CD4-positive, alpha-beta T cell treated with Interleukin-6 at 100 ng/mL for 8 hours (primary cell): ENCODE measurements at places on chromosomes 4 and X.

GRCh38 chrX:10077425-10078188 lies 79.2 kb upstream of the CLCN4 start:
- peak; percentile 16 for DNase-seq

- no peak for DNase-seq
Observed at GRCh38 chr4:40193578-40193977, 3.3 kb upstream of the RHOH start.

DNA sequence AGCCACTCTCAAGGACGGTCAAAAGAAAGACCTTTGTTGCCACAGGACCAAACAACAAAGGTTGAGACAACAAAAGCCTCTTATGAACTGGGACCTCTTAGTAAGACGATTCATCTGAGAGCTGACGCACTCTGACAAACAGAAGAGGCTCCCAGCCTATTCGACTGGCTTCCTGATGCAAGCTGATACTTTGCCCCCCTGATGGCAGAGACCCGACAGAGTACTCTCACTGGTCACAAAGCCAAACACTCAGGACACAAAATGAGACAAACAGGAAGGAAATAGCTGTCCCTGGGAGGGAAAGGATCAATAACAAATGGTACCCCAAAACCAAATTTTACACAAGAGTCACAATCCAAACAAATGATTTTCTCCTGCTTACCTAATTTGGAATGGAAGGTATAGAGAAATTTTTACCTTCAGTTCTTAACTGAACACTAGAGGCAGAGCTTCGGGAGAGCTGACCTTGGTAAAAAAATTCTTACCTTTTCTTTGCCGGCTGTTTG lies 75.2 kb upstream of the PLAC8 start:
- DNase-seq = no peak

DNA sequence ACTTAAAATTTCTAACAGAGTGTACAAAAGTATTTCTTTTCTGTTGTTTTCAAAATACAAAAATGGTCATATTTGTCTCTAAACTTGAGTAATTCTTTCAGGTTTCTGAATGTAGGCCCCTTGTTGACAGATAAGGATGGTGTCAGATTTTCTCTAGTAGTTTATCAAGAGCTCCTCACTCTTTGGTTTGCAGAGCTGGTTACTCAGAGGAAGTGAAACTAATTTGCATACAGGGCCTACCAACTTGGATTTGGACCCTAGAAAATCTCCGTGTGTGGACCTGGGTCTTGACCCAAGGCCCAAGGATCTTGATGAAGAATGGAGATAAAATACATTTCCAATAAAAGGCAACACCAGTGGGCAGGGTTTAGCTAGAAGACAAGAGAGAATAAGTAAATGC lies 433 bp upstream of the ADH6 start:
- DNase-seq = no peak

GRCh38 chrX:147859666-147860065 lies 52.1 kb upstream of the FMR1 start:
- DNase-seq = no peak

DNA sequence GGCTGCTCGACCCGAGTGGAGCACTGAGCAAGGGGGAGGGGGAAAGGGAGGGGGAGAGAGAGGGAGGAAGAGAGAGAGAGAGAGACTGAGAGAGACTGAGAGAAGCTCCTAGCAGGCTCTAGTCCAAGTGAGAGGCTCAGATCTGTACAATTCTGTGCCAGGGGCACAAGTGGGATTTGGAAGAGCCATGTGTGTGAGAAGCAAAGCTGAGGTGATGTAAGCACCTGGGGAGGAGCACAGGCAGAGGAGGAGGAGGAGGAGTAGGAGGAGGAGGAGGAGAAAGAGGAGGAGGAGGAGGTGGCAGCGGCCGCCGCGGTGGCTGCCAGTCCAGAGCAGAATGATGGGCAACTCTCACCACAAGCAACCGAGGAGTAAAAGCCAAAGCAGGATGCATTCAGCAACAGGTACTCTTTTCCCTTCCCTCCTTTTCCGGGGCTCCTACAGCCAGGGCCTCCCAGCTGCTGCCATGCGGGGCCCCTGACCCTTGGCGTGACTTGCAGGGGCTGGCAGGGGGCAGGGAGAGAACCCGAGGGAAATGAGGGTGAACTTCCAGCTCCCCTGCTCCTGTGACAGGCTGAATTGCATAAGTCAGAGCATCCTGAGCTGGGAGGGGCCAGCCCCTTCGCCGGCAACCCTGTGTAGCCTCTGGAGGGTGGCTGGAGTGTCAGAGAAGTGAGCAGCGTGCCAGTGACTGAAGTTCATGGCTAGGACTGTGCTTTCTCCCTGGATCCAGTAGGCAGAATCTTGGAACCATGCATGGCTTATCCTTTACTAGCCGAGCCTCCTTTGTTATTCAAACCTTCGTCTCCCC lies 62.2 kb downstream of the RTL5 start:
- DNase-seq = no peak

- no peak for DNase-seq
Observed at GRCh38 chr4:151781026-151781425, 20.2 kb upstream of the GATB start.

DNA sequence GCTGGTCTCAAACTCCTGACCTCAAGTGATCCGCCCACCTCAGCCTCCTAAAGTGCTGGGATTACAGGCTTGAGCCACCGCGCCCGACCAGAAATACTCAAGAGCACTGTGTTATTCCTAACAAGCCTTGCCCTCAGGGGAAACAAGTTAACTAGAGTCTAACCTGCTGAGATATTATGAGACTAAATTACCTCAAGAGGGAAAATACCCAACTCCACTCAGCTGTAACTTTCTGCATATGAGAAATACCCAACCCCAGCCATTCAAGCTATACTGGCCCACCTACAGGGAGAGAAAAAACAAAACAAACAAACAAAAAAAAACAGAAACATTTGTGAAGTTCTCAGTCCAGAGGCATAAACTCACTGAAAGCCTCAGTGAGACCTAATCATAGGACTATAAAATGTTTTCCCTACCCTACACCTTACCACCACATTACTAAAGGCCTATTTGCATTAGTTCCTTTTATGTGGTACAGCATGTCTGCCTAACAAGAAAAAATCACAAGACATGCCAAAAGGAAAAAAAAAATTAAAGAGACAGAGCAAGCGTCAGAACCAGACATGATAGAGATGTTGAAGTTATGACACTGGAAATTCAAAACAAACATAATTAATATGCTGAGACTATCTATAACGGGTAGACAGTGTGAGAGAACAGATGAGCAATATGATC lies 876.0 kb downstream of the FSTL5 start:
- no peak for DNase-seq

DNA sequence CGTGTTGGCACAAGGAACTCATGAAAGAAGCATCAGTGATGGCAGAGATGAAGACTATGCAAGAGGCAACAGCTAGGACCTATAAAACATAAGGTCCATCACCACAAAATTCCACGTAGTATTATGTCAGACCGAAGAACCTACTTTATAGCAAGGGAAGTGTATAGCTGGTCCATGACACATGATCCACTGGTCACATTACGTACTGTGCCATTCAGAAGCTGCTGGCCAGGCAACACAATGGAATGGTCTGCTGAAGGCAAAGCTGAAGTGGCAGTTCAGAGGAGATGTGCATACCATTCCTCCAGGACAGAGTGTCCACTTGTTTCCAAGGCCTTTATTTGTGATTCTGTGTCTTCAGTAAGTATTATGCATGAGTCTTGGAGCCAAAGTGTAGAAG lies 215.5 kb upstream of the UGT8 start:
- no peak for DNase-seq

DNA sequence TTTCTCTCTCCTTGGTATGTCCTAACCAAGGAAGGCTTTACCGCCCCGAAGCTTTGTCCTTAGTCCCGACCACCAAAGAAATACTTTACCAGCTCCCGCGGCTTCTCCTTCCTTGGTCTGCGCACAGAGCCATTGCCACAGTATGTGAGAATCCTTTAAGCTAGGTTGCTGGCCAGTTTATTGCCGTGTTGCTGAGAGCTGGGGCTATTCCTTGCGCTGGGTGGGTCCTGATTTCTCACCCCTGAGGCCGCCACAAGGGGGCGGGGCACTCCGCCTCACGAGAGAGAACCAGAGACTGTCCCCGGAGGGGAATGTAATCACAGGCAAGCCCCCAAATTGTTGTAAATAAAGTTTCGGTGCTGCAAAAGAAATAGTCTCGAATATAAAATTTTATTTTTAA lies 331.0 kb upstream of the PCDH10 start:
- no peak for DNase-seq

GRCh38 chrX:3403748-3404147 lies 57.3 kb upstream of the MXRA5 start:
- no peak for DNase-seq

- DNase-seq = peak; percentile 20
Observed at GRCh38 chr4:10099499-10100325, 16.9 kb downstream of the WDR1 start.

GRCh38 chr4:153564630-153565525 lies 98.7 kb downstream of the TMEM131L start:
- DNase-seq = no peak

DNA sequence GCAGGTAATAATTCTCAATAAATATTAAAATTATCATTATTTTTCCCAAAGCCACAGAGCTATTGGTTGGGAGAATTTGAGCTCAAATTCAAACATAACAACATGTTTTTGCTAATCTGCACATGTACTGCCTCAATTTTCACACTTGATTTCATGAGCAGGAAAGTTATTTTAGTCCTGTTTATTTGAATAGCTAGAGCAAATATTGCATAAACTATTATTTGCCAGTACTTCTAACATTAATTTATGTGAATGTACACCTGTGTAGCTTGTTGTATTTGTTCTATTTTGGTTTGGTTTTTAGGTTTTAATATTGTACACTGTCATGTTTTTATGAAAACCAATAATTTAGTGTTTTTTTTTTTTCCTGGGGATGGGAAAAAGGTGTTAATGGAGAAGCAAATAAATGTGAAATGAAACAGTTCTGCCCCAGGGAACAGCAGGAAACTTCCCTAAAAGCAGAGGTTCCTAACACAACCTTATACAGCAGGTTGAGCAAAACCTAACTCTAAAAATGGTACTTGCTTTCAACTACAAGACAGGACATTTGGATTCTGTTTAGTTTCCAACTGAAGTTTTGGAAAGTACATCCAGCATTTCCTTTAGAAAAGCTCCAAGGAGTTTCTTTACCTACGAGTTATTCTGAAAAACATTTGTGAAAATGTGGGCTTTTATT lies 99.4 kb downstream of the SYNPO2 start:
- no peak for DNase-seq

DNA sequence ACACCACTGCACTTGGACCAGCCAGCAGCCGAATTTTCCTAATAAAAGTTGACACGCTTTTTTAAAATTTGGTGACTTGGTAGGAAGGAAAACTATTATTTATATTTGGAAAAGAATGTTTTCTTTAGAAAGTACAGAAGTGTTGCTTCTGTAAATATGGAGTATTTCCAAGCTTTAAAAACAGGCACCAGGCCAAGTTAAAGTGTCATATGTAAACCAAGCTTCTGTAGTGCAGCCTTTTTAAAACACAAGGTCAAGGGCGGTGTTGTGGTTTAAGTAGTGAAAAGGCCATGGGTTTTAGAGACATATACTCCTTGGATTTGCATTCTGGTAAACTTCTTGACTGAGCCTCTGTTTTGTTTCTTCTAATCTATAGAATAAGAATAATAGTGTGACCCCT lies 62.7 kb downstream of the TRIM2 start:
- no peak for DNase-seq

- no peak for DNase-seq
Observed at GRCh38 chrX:87374324-87374723, 143.3 kb upstream of the KLHL4 start.

DNA sequence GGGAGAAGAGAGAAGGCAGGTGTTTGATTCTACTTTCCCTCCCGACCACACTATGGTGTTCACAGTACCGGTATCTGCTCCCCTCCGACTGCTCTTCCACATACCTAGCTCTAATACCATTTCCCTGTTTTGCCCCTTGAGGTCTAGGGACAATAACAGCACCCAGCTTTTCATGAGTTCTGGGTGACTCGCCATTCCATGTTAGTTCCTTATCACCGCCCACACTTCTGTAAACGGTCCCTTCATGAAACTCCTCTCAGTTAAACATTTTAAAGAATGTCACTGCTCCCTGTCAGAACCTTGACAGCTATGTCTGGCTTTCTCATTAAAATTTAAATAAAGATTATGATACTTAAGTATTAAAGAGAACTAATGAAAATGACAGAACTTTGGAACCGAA lies 136.7 kb downstream of the ADAMTS3 start:
- no peak for DNase-seq

GRCh38 chrX:39950018-39950688 lies 147.6 kb downstream of the BCOR start:
- no peak for DNase-seq

- DNase-seq = no peak
Observed at GRCh38 chr4:139898293-139898692, 232.7 kb downstream of the MGST2 start.

GRCh38 chr4:179313823-179314222 lies 1871.6 kb upstream of the AGA start:
- no peak for DNase-seq

- DNase-seq = no peak
Observed at GRCh38 chrX:85244450-85245211, 840 bp downstream of the ZNF711 start.

GRCh38 chr4:10024303-10024702 lies 3.0 kb upstream of the SLC2A9 start:
- no peak for DNase-seq

DNA sequence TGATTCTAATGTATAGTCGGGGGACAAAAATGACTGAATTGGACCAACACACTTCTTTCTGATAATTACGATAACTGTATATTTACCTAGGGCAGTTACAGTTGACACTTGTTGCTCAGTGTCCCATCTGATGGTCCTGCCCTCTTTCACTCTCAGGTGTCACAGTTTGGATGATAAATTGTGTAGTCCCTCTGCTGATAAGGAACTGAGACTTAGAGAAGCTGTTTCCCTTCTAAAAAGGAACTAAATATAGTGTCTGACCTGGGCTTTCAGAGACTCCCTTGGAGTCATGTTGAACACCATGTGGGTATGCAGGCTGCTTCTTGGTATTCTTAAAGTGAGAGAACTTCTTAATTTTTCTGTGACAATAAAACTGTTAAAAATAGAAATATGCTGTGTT lies 23.7 kb upstream of the PNPLA4 start:
- DNase-seq = no peak

DNA sequence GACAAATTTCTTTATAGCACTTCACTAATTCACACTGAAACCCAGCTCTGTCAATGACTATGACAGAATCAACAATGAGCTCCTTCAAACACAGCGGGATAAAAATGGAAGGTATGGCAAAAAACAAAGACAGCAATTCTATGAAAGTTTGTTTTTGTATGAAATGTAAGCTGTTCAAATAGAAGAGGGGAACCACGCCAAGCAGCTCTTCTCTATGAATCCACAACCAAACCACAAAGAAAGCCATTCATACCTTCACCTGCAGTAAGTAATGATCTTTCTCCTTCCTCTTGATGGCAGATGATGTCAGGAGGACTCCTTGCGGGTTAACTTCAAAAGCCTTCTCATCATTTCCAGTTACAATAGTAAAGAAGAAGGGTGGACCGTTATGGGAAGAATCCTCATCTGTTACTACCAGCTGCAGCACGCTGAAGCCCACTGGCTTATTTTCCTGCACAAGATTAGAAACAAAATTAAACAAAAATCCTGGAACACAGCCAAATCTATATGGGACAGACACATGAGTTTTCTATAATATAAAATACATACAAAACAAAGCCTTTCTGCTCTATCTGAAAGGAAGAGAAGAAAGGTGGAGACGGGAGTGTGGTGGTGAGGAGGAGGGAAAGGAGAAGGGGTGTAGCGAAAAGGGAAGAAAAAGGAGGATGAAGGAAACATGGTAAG lies 48.9 kb upstream of the MTNR1A start:
- DNase-seq = no peak
